ENCODE measurements at places on chromosomes 5 and 9.

GRCh38 chr9:35522187-35522586, 32.3 kb downstream of the RUSC2 start:
- H3K4me1 ChIP-seq: peaks cover 63% of the 10 kb centered on the region
- DNase-seq: no peak
- no peaks in the 10 kb centered on the region for H3K36me3 ChIP-seq
- no peaks in the 10 kb centered on the region for H3K27me3 ChIP-seq
- no peak overlapping the region for H3K27ac ChIP-seq
- no peak overlapping the region for H3K4me3 ChIP-seq

GRCh38 chr9:69486498-69486897, 161.5 kb downstream of the ENTREP1 start:
- no peaks in the 10 kb centered on the region for H3K27me3 ChIP-seq
- H3K27ac ChIP-seq: no peak overlapping the region
- no peak overlapping the region for H3K4me3 ChIP-seq

GRCh38 chr9:33178972-33179697, 12.0 kb upstream of the B4GALT1 start:
- DNase-seq: no peak
- H3K27me3 ChIP-seq: no peaks in the 10 kb centered on the region
- H3K27ac ChIP-seq: no peak overlapping the region
- no peak overlapping the region for H3K4me3 ChIP-seq
- H3K4me1 ChIP-seq: peaks cover 37% of the 10 kb centered on the region

DNA sequence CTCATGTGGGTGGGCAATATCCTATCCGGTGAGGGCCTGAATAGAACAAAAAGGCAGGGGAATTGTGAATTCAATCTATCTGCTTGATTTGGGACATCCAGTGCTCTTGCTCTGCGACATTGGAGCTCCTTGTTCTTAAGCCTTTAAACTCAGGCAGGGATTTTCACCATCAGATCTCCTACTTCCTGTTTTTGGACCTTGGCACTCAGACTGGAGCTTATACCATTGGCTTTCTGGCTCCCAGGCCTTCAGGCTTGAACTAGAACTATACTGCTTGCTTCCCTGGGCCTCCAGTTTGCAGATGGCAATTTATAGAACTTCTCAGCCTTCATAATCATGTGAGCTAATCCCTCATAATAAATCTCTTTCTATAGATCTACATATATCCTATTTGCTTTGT, 134.3 kb upstream of the CLINT1 start:
- no peak overlapping the region for H3K27ac ChIP-seq
- H3K4me3 ChIP-seq: no peak overlapping the region
- H3K27me3 ChIP-seq: no peaks in the 10 kb centered on the region
- DNase-seq: no peak

- no peaks in the 10 kb centered on the region for H3K4me1 ChIP-seq
- no peaks in the 10 kb centered on the region for H3K27me3 ChIP-seq
Observed at GRCh38 chr9:272251-273213, 57.9 kb downstream of the DOCK8 start.

Data from Calu3 (cell line).